ENCODE measurements at places on chromosomes 7 and 10.
A peak's percentile ranks its signal among the peaks of the same experiment; 100 is the strongest.

- DNase-seq, result no peak
Observed at GRCh38 chr7:90248706-90249105, 3.7 kb downstream of the CFAP69 start.

DNA sequence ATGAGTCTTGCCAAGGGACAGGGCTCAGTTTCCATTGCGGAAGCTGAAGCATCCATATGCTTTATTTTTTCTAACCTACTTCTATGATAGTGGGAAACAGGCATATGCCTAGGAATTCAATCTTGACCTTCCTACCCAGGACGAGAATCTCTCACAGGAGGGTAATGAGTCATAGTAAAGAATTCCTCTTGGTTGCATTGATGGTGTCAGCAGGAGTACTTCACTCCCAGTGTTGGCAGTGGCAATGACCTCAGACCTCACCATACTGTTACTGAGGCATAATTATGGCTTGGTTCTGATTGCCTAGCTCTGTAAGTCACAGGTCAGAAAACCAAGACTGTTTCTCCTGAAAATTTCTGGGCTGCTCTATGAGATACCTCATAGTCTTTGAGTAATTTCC, 552.9 kb downstream of the ARL4A start:
- DNase-seq, result peak; percentile 63

GRCh38 chr7:23467806-23468525, 2.3 kb downstream of the IGF2BP3 start:
- DNase-seq, result peak; percentile 73

GRCh38 chr10:6738112-6738768, 158.2 kb upstream of the PRKCQ start:
- peak; percentile 84 for DNase-seq

DNA sequence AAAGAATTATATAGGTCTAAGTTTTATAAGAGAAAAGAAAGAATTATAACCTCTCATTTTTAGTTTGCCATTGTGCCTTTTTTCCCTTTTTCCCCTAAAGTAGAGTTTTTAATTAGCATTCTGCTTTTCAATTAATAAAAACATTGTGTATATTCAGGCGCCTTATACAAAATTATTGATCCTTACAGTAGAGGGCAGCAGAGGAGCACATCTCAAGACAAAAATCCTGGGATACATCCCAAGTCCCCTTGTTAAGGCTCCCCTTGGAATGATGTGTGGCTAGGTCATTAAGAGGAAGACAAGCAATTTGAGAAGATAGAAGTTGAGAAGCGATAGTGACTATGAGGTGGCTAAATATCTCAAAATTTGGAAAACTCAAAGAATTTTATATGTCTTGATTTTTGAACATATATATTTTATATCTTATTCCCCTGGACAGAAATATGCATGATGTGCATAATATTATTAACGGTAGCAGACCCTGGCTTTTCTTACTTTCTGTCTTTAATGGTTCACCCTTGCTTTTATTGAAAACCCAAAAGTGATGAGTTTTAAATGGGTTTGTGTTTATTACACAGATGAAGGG, 19.1 kb upstream of the TPK1 start:
- peak; percentile 6 for DNase-seq

- no peak for DNase-seq
Observed at GRCh38 chr10:91200314-91201212, 19.9 kb upstream of the PCGF5 start.

GRCh38 chr7:34928052-34928451, 109.2 kb downstream of the DPY19L1 start:
- no peak for DNase-seq

DNA sequence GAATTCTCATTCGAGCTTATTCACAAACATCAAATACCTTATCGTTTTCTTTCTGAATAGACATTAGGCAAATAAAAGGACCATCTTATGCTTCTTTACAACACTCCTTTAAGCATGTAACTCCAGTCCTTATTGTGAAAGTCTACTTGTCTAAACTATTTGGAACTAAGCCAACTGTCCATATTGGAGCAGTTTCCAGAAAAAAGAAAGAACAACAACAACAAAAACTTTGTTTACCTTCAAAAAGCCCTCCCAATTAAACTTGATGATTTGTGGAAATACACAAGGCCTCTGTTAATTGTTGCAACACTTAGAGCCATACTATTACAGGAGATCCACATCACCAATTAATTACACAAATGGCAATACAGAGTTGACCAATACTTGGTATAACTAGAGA, 163.6 kb downstream of the GALNT11 start:
- DNase-seq, result no peak

DNA sequence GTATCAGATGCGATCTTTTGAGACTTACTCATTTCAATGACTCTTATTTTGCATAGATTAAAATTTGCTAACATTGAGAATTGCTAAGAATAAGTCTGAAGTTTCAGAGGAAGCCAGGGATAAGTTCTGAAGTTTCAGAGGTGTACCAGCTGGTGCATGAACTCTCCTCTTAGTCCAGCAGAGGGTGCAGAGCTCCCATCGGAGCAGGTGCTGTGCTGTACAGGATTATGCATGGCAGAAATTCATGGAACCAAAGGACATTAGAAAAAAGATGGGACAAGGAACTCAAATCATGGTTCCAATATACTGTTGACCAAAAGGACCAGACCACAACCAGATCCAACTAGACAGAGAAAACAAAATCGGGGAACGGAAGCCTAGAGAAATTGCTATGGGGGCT, 41.9 kb downstream of the MGAM2 start:
- no peak for DNase-seq

GRCh38 chr10:34017281-34017680, 682.8 kb upstream of the NRP1 start:
- DNase-seq, result no peak

DNA sequence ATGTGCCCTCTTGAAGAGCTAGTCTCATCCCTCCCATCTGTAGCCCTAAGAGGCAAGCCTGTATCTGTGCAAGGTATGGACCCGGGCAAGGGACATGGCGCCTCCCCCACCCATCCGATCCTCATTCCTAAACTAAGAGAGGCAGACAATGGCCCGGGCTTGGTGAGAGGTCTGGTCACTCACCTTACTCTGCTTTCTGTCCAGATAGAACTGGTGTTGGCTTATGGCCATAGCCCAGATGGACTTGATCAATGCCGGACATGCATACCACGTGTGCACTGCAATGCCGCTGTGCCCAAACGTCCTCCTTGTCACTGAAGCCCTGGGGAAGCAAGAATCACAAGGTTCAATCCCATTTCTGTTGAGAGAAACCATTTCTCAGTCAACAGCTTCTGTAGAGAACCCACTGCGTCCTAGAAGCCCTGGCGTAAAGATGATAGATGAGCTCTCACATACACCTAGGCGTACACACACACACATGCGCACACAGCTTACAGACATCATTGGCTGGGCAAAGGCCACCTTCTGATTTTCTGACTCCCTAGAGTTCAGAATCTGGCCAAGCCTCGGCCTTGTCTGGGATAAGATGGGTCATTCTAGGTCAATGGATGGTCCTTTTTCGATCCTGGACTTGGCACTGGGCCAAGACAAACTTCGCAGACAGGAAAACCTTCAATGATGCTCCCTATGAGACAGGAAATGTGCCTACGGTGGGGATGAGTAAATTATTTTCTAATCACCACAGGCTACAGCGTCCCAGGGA, 114.6 kb downstream of the PRPF18 start:
- no peak for DNase-seq

DNA sequence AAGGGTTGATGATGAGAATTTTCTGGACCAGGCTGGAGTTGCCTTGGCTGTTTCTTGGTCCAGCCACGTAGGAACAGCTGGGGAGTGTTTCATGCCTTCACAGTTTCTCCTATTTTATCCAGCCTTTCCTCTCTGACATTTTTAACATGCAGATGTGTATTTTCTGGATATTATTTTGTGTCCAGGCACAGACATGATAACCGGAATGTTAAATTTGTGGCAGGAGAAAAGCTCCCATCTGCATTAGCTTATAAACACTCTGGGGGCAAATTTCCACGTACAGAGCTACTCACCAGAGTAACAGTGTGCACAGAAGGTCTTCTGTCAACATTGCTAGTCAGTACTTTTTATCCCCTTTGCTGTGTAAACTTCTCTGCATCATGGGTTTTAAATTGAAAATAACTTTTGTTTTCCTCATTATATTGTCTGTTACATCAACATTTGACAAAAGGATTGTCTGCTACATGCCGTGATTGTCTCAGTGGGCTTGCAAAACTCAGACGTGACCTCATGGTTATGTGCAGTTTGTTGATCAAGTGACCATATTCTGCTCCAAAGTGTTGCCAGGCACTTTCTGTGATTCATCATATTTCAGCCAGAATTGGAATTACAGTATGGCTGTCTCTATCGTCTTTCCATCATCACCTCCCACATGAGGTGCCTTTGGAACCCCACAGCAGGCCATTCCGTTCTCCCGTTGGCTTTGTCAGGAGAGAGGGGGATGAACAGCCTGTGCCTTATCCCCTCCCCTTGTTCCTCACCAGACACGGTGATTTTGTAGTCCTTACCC, 41.4 kb downstream of the INSYN2A start:
- DNase-seq, result no peak

DNA sequence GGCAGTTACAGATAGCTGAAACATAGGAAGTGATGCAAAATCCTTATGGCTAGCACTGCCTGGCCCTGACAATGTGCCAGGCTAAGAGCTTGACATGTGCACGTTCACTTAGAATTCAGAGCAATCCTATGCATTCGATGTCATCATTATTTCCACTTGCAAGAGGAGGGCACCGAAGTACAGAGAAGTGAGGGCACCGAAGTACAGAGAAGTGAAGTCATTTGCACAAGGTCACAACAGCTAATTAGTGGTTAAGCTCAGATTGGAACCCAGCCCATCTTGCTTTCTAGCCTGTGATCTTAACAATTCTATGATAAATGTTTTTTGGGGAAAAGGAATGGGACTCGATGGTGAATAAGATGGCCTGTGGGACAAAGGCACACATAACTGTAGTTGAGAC, 73.4 kb downstream of the ARHGAP22 start:
- DNase-seq, result no peak

GRCh38 chr7:36532981-36533499, 143.4 kb downstream of the ANLN start:
- no peak for DNase-seq

DNA sequence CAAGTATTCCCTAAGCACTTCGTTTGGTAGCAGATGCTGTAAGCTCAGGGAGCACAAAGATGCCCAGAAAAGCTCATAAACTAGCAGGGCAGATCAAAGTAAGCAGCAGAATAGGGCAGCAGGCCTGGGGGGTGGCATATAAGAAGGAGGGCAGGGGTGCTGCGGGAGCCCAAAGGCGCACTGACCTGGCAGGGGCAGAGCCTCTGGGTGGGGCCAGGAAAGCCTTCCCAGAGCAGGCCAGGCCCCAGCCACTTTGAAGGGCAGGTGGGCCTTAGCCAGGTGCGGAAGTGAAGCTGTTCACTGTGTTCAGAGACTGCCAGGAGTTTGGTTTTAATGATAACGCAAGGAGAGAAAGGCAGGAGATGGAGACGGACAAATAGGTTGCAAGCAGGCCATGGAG, 3.9 kb downstream of the GDF10 start:
- no peak for DNase-seq

DNA sequence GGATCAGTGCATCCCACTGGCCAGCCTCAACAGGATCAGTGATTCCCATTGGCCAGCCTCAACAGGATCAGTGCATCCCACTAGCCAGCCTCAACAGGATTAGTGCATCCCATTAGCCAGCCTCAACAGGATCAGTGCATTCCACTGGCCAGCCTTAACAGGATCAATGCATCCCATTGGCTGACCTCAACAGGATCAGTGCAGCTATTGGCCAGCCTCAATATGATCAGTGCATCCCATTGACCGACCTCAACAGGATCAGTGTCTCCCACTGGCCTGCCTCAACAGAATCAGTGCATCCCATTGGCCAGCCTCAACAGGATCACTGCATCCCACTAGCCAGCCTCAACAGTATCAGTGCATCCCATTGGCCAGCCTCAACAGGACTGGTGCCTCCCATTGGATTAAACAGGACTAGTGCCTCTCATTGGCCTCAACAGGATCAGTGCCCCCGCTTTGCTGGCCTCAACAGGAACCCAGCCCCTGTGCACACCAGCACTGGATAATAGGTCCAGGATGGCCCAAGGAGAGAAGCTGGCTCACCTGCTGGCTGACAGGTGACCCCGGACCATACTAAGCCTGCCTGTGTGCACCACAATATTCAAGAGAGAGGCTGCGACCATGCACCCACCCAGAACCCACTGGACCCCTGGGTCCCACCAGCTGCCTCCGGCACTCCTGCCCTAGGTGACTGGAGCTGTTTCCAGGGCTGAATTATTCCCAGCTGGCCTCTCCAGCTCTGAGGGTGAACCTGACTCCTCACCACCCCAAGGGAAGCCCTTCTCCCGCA, 59.9 kb downstream of the PDGFA start:
- no peak for DNase-seq

- no peak for DNase-seq
Observed at GRCh38 chr7:130740606-130741005, 6.6 kb upstream of the KLF14 start.

DNA sequence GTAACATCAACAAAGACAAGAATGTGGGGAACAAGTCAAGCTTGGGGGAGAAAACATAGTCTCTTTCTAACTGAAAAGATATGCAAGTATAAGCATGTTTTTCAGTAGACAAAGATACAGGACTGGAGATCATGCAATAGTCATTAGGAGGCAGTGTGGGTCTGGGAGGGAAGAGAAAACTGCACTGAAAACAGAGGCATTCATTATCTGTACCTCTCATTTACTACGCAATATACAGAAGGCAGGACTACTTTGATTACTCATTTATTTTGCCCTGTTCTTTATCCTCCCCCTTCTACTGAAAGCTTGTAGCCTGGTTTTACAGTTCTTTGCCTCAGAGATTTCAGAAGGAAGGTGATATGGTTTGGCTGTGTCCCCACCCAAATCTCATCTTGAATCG, 341.2 kb downstream of the CRPPA start:
- DNase-seq, result no peak

DNA sequence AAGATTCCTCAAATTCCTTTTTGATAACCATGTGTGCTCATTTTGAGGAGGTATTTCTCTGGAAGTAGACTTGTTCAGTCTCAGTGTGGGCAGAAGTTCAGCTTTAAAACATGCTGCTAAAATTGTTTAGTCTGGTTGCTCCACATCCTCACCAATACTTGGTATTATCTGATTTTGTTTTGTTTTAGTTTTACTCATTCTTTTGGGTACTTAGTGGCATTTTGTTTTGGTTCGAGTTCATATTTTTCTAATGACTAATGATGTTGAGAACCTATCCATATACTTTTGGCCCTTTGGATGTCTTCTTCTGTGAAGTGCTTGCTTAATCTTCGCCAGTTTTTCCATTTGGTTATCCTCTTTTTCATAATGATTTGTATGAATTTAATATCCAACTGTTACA, 694.2 kb upstream of the FZD8 start:
- no peak for DNase-seq

GRCh38 chr10:26860102-26860442, 686 bp downstream of the ABI1 start:
- peak; percentile 65 for DNase-seq

- DNase-seq, result no peak
Observed at GRCh38 chr7:135808206-135808605, 59.6 kb upstream of the FAM180A start.

GRCh38 chr10:27646194-27646593, 99.4 kb downstream of the MKX start:
- DNase-seq, result no peak
